RCC 7860 (cell line): ENCODE measurements at places on chromosomes 7 and 10.

- DNase-seq = no peak
These were observed 8.9 kb downstream of the ST8SIA6 start for GRCh38 chr10:17445400-17445998.

DNA sequence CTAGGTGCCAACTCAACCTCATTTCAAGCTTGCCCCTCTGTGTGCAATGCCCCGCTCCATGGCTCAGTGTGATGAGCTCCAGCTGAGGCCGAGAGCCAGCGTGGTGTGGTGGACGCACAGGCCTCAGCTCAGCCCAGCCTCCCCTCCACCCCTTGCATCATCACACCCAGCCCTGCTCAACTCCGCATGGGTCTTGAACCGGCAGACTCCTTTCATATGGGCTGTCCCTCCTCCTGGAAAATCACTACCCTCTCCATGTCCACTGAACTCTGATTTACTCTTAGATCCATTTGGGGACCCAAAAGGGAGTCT, 16.6 kb upstream of the SLC18A3 start:
- no peak for DNase-seq

GRCh38 chr10:121904888-121905287, 22.9 kb downstream of the ATE1 start:
- no peak for DNase-seq

DNA sequence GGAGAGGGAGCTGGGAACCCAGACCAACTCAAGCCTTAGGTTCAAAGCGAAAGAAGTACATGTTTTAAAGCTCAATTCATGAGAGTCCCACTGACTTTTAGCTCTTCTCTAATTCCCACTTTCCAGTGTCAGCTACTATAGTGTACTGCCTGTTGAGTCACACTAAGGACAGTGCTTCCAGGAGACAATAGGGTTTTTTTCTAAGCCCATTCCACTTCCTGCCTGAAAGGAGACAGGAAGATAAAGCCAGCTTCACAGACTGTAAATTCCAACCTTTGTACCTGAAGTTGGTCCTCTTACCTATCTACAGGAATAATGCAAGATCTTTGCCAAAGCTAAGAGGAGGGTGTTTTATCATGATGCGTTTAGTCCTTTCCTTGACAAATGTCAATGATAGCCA, 4.4 kb downstream of the MSRB2 start:
- DNase-seq = peak; percentile 21

- no peak for DNase-seq
These were observed 136.6 kb downstream of the ARHGAP22 start for GRCh38 chr10:48468130-48468790.

GRCh38 chr10:22649390-22649841, 65.0 kb downstream of the PIP4K2A start:
- peak; percentile 83 for DNase-seq

- no peak for DNase-seq
These were observed 304.3 kb upstream of the ZMIZ1 start for GRCh38 chr10:78764436-78764835.

GRCh38 chr7:55520426-55521140, 51.7 kb downstream of the VOPP1 start:
- DNase-seq = no peak

GRCh38 chr10:86367152-86367951, 757 bp upstream of the GRID1 start:
- no peak for DNase-seq

DNA sequence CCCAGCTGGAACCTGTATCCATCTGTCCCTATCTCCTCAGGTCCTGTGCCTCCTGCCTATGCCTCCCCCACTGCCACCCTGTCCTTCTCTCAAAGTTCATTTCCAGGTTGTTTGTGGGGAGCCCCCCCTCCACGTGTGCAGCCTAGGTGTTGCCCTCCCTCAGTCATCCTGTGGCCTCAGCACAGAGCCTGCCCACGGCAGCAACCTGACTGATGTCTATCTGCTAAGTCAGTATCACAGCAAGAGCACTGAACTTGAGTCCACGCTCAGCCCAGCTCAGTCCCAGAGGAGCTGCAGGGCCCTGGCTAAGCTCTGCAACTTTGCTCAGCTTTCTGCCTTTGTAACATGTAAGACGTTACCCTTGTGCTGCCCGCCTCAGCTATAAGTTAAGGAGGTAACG, 28.7 kb downstream of the FAM53B start:
- DNase-seq = no peak

GRCh38 chr7:81932936-81933335, 163.1 kb upstream of the HGF start:
- DNase-seq = no peak

DNA sequence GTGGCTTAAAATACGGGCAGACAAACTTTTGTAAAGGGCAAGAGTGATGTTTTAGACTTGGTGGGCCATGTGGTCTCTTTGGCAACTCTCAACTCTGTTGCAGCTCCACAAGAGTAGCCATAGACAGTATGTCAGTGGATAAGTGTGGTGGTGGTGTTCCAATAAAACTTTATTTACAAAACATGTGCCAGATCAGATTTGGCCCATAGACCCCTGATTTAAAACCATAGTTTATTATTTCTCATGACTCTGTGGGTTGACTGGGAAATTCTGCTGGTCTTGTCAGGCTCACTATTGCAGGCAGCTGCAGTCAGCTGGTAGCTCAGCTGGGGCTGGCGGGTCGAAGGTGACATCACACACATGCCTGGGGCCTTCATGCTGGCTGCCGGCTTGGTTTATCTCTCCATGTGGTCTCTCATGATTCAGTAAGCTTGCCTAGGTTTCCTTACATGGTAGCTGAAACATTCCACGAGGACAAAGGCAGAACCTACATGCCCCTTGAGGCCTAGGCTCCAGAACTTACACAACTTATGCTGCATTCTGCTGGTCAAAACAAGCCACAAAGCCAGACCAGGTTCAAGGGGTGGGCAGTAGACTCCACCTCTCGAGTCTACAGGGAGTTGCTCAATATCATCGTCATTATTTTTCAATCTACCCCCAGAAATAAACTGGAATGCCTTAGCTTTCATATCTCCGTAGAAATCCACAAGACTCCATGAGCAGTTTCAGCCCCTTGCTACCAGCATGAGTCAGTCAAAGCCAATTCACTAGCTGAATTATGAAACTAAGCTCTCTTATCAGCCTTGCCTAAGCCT, 245.7 kb downstream of the WDR11 start:
- DNase-seq = peak; percentile 84

GRCh38 chr7:94660006-94660405, 4.1 kb upstream of the SGCE start:
- no peak for DNase-seq

DNA sequence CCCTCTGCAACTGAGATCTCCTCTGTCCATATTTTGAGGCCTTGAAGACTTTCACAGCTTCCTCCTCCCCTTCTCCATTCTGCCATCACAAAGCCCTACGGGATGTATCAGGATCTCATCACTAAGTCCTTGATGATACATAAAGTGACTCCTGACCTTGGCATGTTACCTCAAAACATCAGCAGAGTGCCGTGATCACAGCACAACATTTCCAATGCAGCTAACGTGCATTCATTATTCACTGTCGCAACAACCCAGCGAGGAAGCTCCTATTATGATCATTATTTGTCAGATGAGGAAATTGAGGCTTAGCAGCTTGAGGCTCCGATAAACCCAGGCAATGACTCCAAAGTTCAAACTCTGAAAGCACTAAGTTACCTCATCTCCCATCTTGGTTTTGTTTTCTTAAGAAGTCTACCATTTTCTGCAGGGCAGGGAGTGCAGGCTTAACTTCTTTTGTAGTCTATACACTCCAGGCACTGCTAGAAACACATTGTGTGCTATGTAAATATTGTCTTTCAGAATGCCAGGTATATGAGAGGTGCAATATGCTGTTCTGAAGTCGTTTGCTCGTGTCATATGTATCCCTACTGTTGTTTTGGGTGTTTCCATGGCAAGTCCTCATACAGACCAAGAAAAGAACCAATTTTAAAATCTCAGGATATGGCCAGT, 80.6 kb upstream of the C1QL3 start:
- no peak for DNase-seq

DNA sequence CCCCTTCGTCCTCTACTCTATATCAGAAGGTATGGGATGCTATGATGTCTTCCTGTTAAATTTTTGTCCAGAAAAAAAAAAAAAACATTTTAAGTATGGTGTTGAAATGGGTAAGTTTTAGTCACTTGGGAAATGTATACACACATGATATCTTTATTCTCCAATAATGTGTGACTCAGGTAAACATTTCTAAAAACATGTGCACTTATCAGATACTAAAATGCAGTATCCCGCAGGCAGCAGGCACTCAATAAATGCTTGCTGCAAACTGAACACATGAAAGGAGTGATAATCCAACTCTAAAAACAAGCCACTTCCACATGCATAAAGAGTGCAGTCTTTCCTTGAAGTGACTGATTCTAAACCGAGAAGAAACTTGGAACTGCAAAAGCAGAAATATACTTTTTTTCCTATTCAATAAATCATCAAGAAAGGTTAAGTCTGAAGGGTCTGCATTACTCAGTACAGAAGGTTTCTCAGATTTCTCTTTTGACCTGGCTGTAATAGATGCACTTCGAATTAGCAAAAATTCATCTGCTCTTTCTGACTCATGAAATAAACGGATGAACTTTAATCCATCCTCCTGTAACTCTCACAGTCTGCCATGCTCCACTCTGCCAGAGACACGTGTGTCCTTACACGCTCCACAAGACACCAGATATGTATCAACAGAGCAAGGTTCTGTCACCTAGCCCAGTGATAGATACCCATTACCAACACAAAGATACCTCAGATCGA, 84.0 kb downstream of the HIPK2 start:
- DNase-seq = no peak

GRCh38 chr10:63819753-63820329, 298.6 kb downstream of the REEP3 start:
- DNase-seq = peak; percentile 21

DNA sequence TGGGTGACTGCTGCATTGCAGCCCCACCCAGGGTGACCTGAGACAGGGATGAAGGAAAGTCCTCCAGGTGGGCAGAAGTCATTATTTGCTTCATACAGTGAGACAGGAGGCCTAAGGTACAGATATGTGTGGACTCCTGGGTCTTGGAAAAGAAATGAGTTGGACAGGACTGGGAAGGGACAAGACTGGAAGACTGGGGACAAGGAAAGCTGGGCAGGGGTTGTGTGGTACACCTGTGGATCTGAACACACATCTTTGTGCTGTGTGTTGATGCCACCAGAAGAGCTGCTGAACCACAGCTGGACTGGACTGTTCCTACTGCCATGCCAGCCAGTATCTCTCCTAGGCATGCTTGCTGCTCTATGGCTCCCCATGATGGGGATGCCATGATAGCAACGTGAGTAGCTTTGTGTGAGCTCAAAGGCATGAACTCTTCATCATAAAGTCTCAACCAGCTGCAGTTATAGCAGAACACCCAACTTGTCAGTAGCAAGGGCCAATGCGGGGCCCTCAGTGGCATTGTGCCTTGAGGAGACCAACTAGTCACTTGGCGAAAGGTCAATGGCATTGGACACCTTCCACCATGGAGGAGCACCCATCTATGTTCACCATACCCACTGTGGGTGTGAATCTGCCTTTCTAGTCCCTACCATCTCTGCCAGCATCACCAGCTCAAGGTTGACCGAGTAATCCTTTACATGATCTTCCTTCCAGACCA, 76.0 kb upstream of the GRB10 start:
- DNase-seq = no peak

DNA sequence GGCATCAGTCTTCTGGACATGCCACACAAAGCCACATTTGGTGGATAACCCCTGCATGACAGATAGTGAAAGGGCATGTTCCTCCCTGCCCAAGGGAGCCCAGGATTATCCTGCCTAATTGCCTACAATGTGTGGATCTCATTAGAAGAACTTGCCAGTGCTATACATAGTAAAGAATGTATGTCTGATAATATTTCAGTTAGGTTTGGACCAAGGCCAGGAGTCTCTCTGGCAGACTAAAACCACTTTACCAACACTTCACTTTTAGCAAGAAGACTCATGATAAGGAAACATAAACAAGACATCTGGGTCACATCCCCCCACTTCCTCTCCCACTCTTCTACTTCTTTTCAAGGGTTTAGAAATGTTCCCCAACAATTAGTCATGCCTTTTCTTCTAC, 196.7 kb downstream of the MTERF1 start:
- DNase-seq = no peak

GRCh38 chr10:34994565-34995142, 95.5 kb downstream of the CUL2 start:
- DNase-seq = peak; percentile 88

DNA sequence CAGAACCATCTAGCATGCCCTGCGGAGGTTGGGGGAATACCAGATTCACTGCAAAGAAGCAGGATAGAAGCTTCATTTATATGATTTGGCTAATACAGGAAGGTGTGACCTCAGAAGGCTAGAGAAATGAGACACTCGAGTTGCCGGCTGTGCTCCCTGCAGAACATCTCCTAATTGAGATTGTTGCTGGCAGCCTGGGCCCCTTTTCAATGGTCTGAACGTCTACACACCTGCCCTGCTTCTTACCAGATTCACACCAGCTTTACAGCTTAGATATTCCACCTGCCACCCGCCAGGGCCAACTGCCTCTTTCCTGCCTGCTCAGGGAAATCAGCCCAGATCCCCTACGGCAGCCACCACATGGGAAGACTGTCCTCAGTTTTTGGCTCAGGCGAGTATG, 475.3 kb upstream of the AUTS2 start:
- no peak for DNase-seq

GRCh38 chr10:130772056-130772455, 539.5 kb downstream of the TCERG1L start:
- no peak for DNase-seq

DNA sequence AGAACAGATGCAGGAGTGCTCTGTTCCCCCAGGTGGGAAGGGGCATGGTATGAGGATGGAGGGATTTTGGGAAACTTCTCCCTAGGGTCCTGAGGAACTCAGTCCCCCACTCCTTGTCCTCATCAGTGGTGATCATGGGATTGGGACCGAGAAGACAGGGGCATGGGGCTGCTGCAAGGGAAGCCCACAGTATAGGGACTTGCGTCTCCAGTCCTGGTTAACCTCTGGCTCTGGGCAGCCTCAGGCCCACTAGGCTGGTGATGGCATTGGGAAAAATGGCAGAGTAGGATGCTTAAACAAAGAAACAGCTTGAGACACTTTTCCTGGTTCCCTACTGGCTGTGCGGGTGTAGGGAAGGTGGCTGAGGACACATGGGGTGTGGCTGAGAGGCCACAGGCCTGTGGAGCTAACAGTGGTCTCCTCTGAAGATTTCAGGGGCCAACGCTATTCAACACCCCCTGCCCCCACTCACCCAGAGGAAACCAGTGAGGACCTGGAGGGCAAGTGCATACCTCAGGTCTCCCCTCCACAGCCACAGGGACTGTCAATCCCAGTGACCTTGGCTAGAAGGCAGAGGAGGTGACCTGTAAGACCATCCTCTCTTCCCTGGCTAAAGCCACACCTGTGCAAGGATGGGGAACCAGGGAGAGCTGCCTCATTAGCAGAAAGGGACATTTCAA, 261.3 kb downstream of the CCSER2 start:
- DNase-seq = no peak

DNA sequence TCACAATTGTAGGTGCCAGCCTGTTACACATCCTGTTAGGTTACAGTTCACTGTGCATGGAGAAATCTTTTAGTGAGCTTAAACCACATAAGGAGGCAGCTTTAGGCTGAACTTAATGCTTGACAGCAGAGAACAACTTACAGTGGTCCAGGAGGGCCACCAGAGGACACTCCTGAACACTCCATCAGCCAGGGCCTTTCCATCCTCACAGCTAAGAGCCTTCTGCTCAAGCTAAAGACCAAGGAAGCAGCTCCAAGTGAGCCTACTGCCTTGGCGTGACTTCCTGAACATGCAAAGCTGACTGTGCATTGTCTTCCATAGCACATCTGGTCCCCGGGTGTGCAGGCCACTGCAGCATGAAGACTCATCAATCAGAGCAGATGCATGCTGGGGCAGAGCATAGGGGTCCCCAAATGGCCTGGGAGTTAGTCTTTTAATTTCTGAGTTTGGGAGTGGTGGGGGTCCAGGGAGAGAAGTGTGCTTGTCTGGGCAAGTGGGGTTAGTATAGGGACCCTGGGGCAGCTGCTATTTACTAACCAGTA, 105.0 kb downstream of the ZNF248 start:
- DNase-seq = no peak
